ENCODE measurements at places on chromosomes 6 and 20.

DNA sequence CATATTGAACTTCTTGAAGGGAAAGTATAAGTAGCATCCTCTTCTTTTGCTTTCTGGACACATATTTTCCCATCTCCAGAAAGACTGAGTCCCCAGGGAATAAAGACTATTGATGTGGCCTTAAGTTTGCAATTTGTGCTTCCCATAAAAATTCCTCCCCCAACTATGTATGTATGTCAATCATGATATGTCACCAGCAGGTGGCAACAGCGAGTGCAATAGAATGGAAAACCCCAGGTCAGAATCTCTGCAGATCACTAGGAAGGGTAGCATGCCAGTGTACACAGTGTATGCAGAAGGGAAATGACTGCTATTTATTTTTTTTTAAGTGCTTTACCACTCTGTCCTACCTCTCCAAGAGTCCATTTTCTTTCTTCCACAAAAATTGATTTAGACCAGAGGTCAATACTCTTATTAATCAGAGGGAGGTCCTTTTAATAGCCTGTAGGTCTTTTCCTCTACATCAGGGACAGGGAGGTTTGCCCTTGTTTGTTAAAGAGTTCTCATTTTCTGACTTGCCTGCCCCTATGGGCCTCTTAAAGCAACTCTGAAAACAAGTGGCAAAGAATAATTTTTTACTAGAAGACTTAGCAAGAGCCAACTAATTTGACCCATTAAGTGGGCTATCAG lies 61.4 kb downstream of the BMP2 start:
- peak; percentile 50 for DNase-seq

DNA sequence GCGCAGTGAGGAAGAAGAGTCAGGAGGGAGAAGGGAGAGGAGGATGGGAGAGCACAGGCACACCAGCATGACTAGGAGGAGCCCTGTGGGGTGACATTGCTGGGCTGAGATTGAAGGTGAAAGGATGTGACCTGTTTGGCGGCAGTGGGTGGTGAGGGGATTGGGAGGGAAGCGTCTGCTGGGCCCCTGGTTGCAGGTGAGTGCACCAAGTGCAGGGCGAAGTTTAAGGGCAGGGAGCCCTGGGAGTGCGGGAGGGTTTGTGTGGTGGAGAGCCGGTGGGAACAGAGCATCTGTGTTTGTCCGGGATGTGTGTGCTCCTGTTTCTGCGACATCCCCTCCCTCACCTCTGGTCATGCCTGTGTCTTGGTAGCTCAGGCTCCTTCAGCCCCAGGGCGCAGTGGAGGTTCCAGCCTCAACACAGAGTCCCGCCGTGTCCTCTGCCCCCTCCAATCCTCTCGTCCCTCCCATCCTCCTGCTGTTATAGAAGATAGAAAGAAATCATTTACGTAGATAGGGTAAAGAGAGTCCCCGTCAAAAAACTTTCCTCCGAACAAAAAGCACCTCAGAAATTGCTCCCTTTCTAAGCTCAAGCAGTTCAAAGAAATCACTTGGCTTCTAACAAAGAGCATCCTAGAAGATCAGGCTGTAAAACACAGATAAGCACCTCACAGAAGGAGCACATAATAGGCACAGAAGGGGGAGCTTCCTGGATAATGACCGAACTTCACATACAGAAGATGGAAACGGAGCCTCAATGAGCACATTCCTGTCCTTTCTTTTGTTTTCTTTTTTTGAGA lies 25.0 kb downstream of the ULBP1 start:
- no peak for DNase-seq

- DNase-seq, result no peak
Observed at GRCh38 chr6:17949168-17949567, 38.3 kb downstream of the KIF13A start.

DNA sequence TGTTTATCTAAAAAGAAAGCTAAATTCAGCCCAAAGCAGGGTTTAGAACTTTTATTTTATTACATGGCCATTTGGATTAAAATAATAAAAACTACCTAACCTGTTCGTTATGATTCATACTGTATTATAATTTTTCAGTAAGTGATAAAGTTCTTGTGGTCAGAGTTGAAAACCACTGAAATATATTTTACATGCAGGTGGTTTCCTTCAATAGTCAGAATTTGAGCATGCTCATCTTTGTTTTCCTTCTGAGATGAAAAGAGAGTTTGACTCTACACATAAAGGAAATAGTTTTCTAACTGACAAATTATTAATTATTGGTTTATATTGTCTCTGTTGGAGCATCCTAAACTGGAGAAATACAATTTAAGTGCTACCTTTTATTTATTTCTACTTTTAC lies 114.0 kb upstream of the FKBP1C start:
- DNase-seq, result peak; percentile 6

- peak; percentile 84 for DNase-seq
Observed at GRCh38 chr20:3238616-3239025, 369 bp downstream of the SLC4A11 start.
